Stimulated activated CD8-positive, alpha-beta memory T cell treated with anti-CD3 and anti-CD28 coated beads, Interleukin-4, amount 100 ng/mL, for 1 hour (primary cell): ENCODE measurements at places on chromosomes 12 and 14.

GRCh38 chr12:19901841-19902240 lies 462.5 kb downstream of the AEBP2 start:
- DNase-seq = no peak

GRCh38 chr14:43896044-43896443 lies 611.0 kb downstream of the FSCB start:
- DNase-seq = no peak

DNA sequence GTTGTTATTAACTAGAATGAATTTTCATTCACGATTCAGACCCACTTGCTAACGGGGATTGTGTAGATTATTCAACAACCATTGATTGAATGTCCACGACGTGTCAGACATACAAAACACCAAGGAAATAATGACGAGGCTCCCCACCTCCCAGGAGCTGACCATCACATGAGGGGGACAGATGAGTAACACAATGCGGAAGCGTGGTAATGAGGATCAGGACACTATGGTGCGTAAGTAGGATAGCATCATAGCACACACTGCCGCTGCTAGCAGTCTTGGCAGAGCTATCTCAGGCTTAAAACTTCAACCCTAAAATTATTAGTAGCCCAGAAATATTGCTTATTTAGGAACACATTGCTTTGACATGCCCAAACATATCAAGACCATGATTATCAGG lies 265.8 kb downstream of the EGLN3 start:
- no peak for DNase-seq

- DNase-seq = no peak
These were observed 5.4 kb upstream of the NGB start for GRCh38 chr14:77276295-77276935.
